Renal pelvis (tissue), 12 donors: ENCODE measurements at places on chromosomes 12 and 14.

DNA sequence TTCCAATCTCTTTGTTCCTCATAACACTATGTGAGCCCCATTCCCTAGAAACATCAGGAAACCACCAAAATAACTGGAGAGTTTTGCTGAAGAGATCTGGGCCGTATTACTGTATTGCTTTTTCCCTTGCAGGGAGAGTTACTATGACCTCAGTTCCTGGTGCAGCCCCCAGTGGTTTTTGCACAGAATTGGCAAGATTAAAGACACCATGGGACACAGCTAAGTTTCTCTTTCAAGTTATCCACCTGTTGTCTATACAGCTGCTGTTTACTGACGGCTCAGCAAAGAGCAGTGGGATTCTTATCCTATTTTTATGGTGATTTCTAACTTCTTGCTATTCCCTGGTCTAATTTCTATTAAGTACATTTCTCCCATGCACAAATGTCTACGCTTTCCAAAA, 77.1 kb upstream of the SLC35F4 start:
- no peak for DNase-seq

DNA sequence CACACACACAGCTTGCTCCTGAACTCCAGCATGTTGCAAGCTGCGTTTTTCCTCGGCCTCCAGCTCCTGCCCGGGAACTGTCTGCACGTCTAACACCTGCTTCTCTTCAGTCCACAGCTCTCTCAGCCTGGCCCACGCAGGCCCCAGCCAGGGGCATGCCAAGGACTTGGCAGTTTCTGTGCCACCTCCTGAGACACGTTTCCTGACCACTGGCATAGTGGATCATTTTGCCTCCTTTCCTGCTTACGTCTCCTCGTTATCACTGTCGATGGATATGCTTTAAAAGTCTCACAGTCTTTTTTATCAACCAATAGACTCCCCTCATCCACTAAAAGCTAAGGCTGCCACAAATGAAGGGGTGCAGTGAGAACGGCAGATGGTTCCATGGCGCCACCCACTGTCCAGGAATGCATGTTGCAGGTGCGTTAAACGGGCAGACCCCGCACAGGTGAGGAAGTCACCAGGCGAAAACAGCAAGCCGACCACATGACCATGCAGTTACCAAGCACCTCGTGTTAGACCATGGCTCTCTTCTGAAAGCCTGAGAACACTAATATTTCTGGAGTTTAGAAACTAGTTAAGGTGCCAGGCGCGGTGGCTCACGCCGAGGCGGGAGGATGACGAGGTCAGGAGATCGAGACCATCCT, 14.7 kb upstream of the TEAD4 start:
- peak; percentile 56 for DNase-seq

- no peak for DNase-seq
Measured at GRCh38 chr12:69095765-69096477, 143.4 kb upstream of the CPSF6 start.

DNA sequence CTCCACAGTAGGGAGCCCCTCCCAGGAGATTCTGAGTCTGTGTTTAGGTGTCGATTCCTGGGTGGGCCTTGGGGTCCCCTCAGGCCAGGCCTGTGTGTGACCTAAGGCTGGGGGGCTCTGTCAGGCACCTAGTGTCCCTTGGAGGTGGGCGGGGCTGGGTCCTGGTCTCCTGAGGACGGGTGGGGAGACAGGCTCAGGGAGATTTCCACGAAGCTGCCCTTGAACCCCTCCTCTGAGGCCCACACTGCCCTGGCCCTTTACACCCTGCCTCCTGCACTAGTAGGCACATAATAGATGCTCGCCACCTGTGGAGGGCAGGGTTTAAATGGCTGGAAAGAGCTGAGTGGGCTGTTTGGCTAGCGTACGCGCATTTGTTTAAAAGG, 32.9 kb downstream of the MEG3 start:
- DNase-seq, result no peak

GRCh38 chr12:63846238-63846967, 1.9 kb downstream of the SRGAP1 start:
- DNase-seq, result no peak

- DNase-seq, result no peak
Measured at GRCh38 chr12:96520767-96521166, 31.4 kb downstream of the CFAP54 start.

DNA sequence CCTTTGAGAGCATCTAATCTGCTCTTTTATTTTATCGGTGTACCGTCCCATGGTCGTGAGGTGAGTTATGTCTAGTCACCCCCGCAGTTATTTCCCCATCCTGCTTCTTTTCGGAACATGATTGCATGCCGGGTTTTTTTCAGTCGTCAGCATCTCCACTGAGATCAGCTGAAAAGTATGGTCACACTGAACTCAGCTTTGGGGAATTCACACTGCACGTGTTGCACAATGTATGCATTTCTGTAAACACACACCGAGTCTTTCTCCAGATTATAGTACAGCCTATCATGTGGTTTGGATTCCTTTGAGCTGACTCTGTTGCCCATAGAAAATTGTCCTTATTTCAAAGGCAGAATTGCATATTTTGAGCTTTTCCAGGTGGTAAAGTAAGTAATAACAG, 24.6 kb downstream of the PLXNC1 start:
- no peak for DNase-seq

- no peak for DNase-seq
Measured at GRCh38 chr12:116598311-116599284, 39.4 kb downstream of the MAP1LC3B2 start.
